ENCODE measurements at places on chromosomes 1 and 21.

- DNase-seq: no peak
Measured at GRCh38 chr1:53532912-53533311, 73.7 kb downstream of the DMRTB1 start.

DNA sequence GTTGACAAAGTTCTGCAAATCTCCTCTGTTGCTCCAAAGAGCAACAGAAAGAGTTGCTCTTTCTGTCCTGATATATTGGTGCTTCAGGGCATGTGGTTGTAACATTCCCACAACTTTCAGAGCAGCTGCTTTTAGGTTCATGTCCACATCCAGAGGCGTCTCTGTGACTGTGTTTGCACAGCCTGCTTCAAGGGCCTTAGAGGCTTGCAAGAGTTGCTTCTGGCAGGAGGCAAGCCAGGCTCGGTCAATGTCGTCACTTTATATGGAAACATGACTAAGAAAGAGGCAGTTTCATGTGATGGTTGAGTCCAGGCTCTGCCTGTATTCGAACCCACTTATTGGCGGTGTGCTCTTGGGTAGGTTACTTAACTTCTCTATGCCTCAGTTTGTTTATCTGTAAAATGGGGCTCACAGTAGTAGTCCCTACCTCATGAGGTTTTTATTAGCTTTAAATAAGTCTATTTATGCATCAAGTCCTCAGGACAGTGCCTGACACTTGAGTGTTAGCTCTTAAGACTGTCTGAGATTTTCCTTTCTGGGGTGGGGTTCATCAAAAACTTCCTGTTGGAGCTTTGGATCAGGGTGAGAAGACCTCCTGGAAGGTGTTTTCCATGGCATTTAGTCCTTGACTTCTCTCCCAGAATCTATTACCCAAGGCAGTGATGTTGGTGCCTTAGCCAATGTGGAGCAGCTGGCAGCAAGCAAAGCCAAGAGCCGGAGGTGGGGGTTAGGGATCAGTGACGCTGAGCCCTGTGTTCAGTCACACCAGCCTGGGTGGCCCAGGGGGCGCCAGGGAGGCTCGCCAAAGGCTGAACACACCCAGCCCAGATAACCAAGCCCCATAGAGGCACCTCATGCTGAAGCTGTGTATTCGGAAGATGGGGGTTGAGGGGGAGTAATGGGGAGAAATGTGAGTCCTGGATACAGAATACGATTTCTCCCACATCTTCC, 18.9 kb downstream of the LHX4 start:
- peak; percentile 68 for DNase-seq

DNA sequence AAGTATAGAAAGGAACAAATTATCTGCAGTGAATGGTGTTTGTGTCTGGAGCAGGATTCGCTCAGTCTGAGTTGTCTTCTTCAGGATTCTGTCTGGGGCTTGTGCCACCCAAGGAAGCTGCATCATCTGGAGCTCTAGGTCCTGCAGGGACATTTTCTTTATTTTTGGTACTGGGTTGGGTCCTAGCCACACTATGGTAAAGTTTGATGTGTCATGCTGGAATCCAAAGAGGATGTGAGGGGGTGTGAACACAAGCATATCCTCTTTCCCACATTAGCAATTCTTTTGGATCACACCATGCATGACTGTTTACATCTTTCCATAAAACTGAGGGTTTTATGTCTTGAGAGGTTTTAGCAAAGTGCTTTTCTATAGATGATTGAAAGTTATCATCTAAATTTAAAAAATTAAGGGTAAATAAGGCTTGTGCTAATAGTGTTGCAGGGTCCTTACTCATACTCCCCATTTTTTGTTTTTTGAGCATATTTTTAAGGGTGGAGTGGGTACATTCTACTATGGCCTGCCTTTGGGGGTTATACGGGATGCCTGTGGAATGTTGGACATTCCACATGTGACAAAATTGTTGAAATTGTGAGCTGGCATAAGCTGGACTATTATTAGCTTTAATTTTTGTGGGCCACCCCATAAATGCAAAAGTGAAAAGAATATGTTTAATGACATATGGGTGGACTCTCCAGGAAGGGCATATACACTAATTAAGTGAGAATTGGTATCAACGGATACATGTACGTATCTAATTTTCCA, 152.0 kb upstream of the HMCN1 start:
- no peak for DNase-seq

DNA sequence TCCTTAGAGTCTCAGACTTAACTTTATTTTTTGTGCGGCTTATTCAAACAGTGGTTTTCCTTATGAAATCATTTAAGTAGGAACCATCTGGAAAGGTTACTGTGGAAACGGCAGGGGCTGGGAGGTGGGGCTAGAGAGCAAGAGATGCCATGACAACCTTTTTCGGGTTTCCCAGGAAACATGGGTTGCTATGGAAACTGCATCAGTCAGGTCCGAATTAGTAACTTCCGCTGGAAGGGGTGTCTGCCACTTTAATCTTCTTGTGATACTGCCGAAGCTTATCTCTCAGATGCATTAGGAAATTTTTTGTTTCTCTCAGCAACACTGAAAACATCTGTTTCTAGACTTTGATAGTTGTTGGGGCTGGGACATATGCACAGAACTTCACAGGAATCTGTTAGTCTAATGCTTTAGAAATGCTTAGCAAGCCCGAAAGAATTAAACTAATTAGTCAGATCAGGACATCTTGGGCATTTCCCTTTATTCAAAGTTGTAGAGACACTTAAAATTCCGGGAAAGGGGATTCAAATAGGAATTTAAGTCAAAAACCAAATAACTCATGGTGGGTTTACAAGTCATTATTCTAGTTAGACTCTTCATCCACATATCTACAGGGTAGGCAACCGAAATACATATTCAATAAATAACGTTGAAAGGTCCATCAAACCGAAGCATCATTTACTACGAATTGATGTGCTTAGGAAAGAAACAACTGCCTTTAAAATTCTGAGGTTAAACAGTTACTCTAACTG, 2.6 kb downstream of the KCNA3 start:
- no peak for DNase-seq

DNA sequence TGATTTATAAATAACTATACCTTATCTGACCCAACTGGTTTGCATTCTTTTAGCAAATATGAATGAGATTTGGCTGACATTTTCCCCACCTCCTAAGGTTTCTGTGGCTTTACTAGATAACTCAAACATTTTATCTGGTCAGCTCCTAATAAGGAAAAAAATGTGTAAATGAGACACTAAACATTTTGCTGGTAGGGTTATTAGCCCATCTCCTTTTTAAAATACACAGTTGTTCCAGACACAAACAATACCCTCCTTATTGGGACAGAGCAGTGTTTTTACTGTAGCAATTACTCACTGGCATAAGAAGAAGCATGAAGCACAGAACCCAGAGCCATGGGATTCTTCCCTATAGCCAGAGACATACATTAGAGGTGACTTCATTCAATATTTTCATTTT, 53.8 kb upstream of the NUF2 start:
- no peak for DNase-seq

GRCh38 chr1:239067058-239067457, 319.3 kb upstream of the CHRM3 start:
- DNase-seq: no peak

- no peak for DNase-seq
Measured at GRCh38 chr1:199706826-199707606, 320.5 kb upstream of the NR5A2 start.

DNA sequence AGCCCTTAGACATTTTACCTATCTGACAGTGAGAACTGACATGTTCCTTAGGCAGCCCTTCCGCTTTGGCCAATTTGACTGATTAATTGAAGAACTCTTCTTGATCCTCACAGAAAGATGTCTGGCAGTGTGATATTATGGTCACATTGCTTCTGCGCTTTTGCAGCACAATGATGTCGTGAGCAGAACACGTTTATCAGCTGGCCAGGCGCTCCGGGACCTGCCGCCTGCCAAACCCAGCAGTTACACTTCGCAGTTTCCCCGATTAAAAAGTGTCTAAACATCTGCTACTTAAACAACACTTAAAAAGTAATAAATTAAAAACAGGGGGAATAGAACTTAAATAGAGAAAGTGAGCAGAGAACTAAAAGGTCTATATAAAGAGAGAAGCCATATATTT, 103.5 kb upstream of the ETS2 start:
- DNase-seq: no peak

GRCh38 chr1:175922254-175922881, 179.0 kb upstream of the TNR start:
- DNase-seq: no peak

- DNase-seq: no peak
Measured at GRCh38 chr1:187267827-187268226, 439.1 kb downstream of the PLA2G4A start.

DNA sequence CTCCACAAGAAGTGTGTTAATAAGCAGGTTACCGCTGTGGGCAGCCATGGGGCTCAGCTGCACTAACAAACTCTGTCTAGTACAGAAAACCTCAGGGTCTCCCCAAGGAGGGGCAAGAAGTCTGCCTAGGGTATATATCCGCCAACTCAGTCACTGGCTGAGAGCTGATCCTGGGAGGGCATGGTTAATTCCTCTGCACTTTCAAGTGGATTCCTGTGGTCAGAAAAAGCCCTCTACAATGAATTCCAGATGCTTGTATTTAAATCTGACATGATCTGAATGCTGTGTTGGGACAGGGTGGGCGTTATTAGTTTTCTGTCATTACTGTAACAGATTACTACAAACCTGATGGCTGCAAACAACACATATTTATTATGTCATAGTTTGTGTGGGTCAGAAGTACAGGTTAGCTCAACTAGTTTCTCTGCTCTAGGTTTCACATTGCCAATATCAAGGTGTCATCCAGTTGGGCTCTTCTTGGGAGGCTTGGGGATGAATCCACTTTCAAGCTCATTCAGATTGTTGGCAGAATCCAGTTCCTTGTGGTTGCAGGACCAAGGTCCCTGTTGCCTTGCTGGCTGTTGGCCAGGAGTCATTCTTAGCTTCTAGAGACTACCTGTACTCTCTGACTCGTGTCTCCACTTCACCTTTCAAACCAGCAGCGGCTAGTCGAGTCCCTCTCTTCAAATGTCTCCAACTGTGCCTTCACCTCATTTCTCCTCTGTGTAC, 8.0 kb upstream of the SELE start:
- no peak for DNase-seq

GRCh38 chr1:206442101-206442500, 28.2 kb upstream of the IKBKE start:
- DNase-seq: no peak

DNA sequence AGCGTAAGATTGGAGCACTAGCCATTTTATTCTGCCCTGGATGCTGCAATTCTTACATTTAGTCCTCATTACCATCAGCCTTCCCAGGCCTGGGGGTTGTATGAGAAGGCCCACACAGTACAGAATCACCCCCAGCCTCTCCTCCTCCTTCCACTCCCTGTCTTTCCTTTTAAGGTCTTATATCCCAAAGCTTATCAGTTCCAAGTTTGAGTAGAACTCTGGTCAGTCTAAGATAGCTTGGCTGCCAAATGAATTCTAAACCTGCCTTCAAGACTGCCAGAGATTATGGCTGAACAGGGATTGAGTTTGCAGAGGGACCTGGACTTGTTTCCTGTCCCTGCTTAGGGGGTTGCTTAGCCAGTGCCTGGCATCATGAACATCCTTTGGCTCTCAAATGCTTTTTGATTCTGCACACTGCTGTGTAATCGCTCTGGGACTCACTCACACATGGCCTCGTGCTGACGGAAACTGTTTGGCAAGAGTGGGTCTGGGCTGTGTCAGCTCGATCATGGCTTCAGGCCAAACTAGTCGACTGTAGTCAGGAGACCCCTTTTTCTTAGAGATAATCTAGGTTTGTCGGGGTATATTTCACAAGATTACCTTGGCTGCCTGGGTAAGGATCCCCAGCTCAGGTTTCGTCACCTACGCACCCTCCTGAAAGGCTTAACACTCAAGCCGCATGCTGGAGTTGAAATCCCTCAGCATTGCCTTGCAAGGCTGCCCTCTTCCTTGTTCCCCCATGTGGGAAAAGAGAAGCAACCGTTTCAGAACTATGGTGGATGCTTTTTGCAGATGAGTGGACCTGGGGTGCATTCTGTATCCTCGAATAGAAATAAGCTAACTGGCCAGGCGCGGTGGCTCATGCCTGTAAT, 252.6 kb downstream of the NFIA start:
- no peak for DNase-seq

- no peak for DNase-seq
Measured at GRCh38 chr1:12594966-12595756, 22.8 kb downstream of the DHRS3 start.

GRCh38 chr1:36766481-36766880, 267.8 kb downstream of the GRIK3 start:
- DNase-seq: no peak

GRCh38 chr1:229117664-229118300, 153.1 kb upstream of the RAB4A start:
- DNase-seq: no peak

GRCh38 chr1:241822846-241823245, 25.2 kb upstream of the EXO1 start:
- no peak for DNase-seq

GRCh38 chr1:18175530-18176377, 68.2 kb downstream of the IGSF21 start:
- DNase-seq: peak; percentile 48

- no peak for DNase-seq
Measured at GRCh38 chr21:37532868-37533780, 166.6 kb downstream of the DYRK1A start.

GRCh38 chr1:39063775-39064174, 37.6 kb downstream of the NDUFS5 start:
- no peak for DNase-seq

DNA sequence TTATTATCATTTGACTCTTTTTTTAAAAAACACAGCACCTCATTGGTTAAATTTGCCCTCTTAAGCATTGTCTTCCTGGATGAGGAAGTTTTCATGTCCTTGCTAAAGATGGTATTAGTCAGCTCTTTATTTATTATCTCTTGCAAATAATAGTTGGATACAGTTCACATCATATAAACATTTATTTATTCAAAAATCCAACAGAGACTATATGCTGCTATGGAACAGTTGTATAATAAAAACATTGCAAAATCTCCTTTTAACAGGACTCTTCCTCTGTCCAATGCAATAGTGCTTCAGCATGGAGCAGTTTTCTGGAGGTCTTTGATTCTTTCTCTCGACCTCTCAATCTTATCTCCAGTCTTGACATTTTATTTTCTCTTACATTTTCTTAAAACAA, 49.5 kb upstream of the VCAM1 start:
- no peak for DNase-seq

DNA sequence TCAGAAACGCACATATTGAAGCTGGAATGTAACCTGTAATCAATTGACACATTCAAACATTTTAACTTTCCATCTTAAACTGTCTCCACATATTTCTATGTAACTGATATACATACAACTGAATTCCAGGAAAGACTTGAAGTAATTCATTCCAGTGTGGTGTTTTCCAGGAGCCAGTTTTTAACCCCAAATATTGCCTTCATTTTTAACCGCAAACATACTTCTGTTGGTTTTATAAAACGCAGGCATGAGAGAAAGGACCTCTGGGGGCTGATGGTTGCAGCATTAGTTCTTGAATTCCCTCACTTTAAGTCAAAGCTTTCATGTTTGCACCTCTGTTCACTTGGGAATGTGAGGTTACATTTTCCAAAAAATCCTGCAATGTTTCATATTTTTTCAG, 204.1 kb downstream of the CRB1 start:
- no peak for DNase-seq

GRCh38 chr1:172774561-172774960, 115.7 kb downstream of the FASLG start:
- no peak for DNase-seq

- DNase-seq: no peak
Measured at GRCh38 chr1:12521096-12521495, 96.9 kb downstream of the DHRS3 start.

- no peak for DNase-seq
Measured at GRCh38 chr1:96804648-96805047, 83.1 kb downstream of the PTBP2 start.
